ENCODE measurements at places on chromosomes 7 and 10. TPM values are rescaled to one million over a fixed set of nuclear protein-coding genes. Genes with fewer than 3 reads are reported as not detected.

GRCh38 chr7:105600720-105601550 lies 19.6 kb upstream of the EFCAB10 start:
- peak; percentile 53 for DNase-seq

DNA sequence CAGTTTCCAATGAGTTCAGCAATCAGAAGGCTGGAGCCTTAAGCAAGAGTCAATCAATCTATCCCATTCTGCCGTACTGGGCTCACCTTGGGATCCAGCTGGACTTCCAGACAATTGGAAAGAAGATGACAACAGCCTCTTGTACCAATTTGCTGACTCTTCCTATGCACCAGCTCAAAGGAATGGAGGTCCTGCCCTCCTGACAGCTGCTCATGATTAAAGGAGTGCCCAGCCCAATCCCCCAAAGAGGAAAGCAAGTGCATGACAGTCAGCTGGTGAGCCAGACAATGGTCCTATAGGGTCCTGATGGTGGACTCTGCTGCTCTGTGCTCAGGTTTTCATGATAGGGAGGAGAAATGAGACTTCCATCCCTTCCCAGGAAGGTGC lies 25.1 kb downstream of the VSTM4 start:
- no peak for DNase-seq

DNA sequence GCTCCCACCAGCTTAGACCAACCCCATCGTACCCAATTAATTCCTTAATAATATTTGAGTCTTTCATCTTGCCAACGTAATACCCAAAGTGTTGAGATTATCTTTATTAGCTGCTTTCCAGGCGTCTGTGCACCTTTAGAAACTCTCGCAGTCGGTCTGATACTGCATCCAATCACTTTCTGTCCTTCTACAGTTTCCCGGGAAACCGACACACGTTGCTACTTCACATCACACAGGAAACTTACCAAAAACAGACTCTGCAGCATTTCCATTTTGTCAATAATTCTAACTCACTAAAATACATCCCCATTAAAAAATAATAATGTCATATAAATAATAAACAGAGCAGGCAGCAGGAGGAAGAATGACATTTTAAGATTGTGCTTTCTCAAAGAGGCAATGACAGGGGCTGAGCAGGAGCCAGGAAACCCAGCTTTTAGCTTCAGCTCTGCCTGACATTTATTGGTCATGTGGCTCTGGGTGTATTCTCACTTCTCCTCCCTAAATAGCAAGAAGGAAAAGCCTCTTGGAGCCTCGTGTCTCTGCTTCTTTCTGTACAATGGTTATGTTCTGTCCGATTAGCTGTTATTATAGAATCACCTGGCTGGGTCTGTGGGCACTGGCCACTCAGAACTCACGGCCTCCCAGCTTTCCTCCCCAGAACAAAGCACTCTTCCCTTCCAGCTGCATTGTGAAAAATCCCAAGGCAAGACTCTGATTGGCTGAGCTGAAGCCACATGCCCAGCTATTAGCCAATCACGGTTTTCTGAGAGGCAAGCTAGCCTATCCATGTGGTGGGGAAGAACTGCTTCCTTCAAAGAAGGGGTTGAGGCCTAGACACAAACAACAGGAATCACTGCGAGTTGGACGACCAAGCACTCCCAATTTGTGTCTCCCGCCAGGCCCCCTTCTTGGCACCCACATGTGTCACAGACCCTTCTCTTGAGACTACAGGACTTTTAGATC lies 424.7 kb upstream of the FOXK1 start:
- no peak for DNase-seq

GRCh38 chr7:30525429-30525828 lies 20.8 kb upstream of the GGCT start:
- DNase-seq = no peak

DNA sequence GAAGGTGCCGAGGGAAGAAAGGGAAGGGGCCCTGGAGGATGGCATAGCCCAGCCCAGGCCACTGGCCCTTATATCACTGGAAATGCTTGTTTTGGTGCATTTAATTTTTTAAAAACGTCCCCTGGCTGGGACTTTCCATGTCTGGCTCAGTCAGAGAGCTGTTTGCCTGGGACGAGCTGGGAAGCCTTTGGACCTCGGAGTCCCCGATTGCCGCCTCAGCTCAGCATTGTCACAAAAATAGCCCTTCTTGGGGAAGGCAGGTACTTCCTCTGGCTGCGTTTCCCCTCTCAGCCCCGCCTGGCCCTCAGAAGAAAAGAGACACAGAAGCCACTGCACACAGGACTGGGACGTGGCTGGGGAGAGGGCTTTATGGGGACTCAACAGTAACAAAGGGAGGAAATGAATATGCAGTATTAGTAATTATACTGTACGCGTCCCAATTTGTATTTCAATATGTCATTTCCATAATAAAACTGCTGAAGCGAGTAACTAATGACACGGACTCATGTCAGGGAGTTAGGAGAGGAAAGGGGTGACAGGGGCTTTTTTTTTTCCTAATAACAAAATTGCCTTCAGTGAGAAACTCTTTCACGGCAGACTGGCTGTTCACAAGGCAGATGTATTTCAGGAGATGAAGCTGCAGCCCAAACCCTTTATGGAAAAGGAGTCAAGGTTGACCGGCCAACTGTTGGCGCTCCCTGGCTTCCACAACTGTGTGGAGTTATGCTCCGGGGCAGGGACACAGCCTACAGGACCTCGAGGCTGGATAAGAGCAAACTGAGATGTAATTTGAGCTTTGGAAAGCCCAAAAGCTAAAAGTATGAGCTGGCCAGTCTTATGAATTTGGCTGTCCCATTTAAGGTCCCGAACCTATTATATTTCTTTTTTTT lies 31.0 kb upstream of the MXI1 start:
- no peak for DNase-seq

DNA sequence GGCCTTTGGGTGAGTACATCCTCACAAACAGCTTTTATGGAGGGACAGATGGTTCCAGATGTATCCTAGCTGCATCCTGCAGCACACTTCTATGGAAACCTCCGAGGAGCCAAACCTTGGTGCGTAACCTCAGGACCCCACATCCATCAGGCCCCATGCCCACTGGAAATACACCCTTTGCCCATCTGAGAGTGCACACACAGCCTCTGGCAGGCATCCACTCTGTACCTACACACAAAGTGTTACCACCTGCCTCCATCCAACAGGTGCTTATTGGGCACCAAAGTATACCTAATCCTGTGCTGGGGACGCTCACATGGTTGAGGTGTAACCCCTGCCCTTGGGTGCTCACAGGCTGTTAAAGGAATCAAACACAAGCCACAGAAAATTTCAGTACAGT lies 117.9 kb downstream of the ADCY1 start:
- peak; percentile 14 for DNase-seq

DNA sequence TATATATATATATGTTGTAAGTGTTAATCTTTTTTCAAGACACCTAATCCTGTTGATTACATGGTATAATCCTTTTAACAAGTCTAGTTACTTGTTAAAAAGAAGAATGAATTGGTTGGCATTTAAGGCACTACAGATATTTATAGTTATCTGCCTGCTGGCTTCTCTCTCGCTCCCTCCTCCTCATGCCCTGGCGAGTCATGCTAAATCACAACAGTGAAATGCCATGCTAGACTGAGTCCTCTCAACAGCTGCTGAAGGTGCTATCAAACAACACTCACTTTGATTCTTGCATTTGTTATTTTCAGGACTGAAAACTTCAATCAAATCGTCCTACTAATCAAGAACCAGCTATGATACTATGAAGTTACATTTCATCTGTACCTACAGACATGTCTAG lies 15.4 kb downstream of the NRAP start:
- no peak for DNase-seq

The ANKRD61 gene
- polyA plus RNA-seq = 0.23 TPM

The ELFN1 gene
- 4.5 TPM for polyA plus RNA-seq

The UNC5B gene
- 27.9 TPM for polyA plus RNA-seq
